Stimulated activated CD4-positive, alpha-beta T cell treated with anti-CD3 and anti-CD28 coated beads, Interleukin-12 subunit alpha, Interleukin-12 subunit beta, amount 100 ng/mL, for 24 hours (primary cell): ENCODE measurements at places on chromosomes 16 and 17.

- no peak for DNase-seq
Observed at GRCh38 chr16:82149536-82149935, 20.5 kb downstream of the MPHOSPH6 start.

GRCh38 chr17:62705156-62705777 is 77.8 kb downstream of the MRC2 start:
- DNase-seq = no peak

- no peak for DNase-seq
Observed at GRCh38 chr16:71380831-71381230, 22.3 kb downstream of the CALB2 start.

GRCh38 chr17:7852262-7852670 is 2.6 kb upstream of the TMEM88 start:
- no peak for DNase-seq

DNA sequence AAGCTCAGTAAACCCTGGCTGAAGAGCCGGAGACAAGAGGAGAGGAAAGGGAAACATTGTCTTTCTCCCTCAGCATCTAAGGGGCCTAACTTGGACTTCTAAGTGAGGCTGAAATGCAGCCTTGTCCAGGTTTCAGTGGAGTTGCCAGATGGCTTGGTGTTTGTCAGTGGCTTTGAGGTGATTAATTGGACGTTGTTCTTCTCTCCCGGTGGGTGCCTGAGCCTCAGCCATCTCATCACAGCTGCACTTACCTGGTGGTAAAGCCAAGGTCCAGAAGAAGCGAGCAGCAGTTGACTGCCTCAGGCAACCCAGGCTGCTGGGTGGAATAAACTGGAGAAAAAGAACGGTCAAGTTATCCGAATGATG is 202.2 kb upstream of the NLRP1 start:
- no peak for DNase-seq

- no peak for DNase-seq
Observed at GRCh38 chr17:78781893-78782304, at the start of gene CYTH1. Gene CYTH1, minus strand, starts transcription at chr17:78782273. Its CDS starts 50 bp downstream, at chr17:78782223.

GRCh38 chr16:29790949-29791844 is 646 bp downstream of the KIF22 start:
- DNase-seq = no peak
